ENCODE measurements at places on chromosomes 12 and 14. TPM values are rescaled to one million over a fixed set of nuclear protein-coding genes. Genes with fewer than 3 reads are reported as not detected.
A peak's percentile ranks its signal among the peaks of the same experiment; 100 is the strongest.

DNA sequence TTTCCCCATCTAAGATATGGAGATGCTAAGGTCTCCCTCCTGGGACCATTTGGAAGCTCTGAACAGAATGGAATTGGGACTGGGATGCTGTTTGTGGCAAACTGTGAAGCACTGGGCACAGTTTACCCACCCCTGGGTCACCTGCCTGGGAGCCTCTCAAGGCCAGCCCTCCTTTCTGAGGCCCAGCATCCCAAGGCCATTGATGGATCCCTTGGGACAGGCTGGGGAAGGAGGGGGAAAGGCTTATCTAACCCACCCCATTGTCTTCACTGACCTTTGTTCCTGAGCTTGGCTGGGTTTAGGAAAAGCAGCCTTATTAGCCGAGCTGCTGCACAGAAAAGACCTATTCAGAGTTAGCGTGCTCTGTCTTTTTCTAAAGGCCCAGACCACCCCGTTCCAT, 5.2 kb downstream of the CCDC85C start:
- no peak for DNase-seq

DNA sequence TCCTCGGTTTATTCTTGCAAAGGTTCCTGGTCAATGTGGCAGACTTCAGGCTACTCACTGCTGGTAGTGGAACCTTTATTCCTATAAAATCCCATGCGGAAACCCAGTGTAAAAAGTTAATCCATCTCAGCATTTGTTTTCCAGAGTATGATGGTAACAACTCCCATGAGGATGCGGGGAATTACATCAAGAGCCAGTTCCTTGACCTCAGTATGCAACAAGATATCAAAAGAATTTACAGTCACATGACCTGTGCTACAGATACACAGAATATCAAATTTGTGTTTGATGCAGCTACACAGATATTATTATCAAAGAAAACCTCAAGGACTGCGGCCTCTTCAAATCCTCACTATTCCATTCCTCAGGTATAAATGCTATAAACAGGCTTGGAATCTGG, 19.3 kb downstream of the CPM start:
- no peak for DNase-seq

DNA sequence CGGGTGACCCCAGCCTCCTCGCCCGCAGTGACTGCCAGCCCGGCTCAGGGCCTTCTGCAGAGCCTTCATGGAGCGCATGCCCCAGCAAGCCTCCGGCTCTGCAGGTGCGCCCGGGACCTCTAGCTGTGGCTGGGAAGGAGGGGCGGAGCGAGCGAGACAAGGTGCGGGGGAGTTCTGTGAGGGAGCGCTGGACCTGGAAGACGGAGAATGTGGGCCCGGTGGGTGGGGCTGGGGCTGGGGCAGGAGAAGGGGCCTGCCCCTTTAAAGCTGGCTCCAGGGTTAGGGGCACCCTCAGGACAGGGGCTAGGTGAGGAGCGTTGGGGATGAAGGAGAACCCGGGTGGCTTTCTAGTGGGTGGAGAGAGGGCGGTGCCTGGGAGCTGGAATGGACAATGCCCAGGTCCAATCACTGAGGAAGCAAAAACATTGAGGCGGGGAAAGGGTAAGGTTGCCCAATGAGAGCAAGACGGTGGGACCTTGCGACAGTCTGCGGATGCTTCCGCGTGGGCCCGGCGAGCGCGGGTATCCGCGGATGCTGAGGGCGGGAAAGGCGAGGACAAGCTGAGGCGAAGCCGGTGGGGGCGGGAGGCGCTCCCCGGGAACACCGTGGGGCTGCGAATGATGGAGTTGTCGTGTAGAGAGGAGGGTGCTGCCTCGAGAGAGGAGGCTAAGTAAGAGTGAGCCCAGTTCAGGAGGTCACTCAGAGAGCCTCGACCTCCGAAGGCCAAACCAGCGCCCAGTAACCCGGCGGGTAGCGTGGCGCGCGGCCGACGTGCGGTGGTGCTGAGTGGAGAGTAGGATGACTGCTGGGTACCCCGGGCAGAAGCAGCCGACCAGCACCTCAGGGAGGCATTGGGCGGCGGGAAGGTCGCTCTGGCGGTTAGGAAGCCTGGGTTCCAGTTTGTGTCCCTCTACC, at the start of gene GLS2:
Gene GLS2 (minus strand): TSS at position 121 of the 915 bp plus-strand sequence. CDS start 43 bp downstream, at position 78.
- peak; percentile 75 for DNase-seq

- no peak for DNase-seq
Observed at GRCh38 chr12:3215410-3215975, 138.3 kb downstream of the TSPAN9 start.

- no peak for DNase-seq
Observed at GRCh38 chr14:22506778-22507351, 82.2 kb downstream of the DAD1 start.

DNA sequence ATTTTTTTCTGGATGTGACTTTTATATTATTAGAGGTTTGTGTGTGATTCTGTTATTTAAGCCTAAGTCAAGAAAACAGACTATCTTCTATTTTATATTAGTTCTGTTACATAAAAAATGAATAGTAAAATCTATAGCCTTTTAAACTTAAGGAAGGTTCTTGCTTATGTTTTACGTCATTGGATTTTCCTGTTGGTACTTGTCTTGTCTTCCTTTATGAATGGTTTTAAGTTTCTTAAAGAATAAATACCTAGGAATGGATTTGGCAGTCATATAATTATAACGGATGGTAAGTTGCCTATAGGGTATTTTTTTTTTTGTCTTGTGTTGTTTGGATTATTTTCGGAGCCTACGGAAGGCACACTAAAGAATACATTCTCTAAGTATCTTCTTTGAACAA, 161.8 kb upstream of the PTPRQ start:
- no peak for DNase-seq

DNA sequence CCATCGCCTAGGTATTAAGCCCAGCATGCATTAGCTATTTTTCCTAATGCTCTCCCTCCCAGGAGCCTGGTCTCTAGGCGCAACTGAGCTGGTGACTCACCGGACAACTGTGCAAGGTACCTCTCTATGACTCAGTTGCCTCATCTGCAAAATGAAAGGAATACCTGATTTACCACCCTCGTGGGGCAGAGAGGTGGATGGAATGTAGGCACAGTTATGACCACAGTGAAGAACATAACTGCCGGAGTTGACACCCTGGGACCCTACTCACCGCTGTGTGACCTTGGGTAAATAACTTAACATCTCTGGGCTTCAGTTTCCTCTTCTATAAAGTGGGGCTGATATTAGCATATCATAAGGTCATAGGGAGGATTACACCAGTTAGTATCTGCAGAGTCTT, 22.6 kb downstream of the BCL11B start:
- no peak for DNase-seq

DNA sequence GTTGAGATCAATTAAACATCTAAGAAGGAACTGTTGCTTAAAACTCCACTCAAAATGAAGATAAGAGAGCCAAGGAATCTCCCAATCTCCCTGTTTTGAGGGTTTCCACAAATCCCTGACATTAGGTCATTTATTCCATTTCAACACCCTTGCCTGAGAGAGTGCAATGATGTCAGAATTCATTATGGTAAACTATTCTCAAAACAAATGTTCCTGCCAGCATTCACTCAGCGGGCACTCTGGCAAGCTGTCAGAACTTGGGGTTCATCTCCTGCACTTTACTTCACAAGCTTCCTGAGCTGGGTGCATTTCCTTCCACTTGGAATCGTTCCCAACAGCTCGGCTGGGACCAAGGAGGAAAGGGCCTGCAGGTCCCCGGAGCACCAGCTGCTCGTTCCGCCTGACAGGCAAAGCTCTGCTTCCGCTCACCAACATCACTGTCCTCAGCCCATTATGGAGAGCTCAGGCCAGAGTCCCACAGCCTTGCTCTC, 117.8 kb downstream of the TTC7B start:
- DNase-seq: peak; percentile 33

DNA sequence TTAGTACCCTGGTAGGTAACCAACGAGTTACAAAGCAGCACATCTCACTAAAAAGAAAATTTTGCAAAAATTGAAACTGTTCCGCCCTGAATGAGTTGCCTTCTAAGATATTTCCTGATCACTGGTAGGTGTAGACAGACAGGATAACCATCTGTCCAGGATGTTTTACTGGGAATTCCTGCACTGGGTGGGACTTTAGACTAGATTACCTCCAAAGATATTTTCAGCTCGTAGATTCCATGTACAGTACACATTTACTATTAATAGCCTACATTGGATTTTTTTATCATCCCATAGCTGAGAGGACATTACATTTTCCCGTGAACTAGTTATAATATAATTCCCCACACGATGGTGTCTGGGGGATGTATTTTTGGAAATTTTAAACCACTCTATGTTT, 139.6 kb downstream of the DYRK2 start:
- no peak for DNase-seq

- DNase-seq: no peak
Observed at GRCh38 chr12:68348419-68348818, 16.3 kb upstream of the MDM1 start.

- DNase-seq: no peak
Observed at GRCh38 chr12:120821878-120822277, 82.3 kb downstream of the SPPL3 start.

GRCh38 chr12:131239384-131240094, 285.8 kb downstream of the ADGRD1 start:
- no peak for DNase-seq

DNA sequence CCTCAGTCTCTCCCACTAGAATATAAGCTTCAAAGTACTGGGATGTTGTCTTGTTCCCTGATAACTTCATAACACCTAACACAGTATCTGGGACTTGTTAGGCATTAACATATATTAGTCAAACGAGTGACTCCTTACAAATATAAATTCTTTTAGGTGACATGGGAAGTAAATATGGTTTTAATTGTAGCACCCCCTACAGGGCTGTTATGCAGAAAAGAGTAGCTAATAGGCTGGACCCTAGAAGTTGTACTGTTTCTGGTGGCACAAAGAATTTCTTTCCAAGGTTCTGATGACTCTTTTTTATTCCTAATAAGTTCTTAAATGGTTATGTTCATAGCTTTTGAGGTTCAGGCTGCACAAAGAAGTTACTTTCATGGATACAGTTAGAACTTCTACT, 29.8 kb downstream of the GPATCH2L start:
- DNase-seq: no peak

LHX5 gene
- total RNA-seq: not detected

RFX4 gene
- not detected for total RNA-seq

PYM1 gene
- total RNA-seq: 29.7 TPM
